ENCODE measurements at places on chromosomes 7 and 10.

DNA sequence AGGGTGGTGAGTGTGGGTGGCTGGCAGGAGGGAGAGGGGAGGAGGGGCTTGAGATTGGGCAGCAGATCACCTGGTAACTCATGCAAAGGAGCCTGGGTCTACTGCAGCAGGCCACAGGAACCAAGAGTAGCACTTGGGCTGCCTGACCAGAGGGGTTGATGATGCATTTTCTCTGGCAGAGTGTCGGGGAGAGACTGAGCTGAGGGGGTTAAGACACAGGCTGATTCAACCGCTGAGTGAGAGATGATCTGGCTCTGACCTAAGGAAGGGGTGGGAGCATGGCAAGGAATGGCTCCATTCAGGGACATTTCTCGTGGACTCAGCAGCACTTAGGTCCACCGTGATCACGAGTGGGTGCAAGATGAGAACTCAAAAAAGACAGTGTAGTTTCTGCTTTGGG is 115.5 kb upstream of the STK17A start:
- no peak for DNase-seq

GRCh38 chr7:2645274-2645868 is 13.6 kb downstream of the TTYH3 start:
- no peak for DNase-seq

GRCh38 chr10:21527598-21528235 is 2.2 kb upstream of the SKIDA1 start:
- peak; percentile 88 for DNase-seq

GRCh38 chr7:86558680-86559501 is 84.8 kb upstream of the GRM3 start:
- no peak for DNase-seq

- DNase-seq, result peak; percentile 76
Measured at GRCh38 chr7:129831424-129832058, 121.2 kb downstream of the UBE2H start.

DNA sequence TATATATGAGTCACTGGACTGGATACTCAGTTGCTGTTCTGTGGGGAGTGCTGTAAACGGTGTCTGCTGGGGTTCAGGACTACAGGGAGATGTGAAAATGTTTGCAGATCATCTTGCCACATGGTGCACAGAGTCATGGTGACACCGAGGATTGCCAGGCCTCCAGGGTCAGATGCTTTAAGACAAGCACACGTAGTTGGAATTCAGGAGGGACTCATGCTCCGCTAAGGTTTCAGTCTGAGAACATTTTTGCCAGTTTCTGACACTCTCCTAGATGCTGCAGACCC is 211.3 kb downstream of the CXCL12 start:
- DNase-seq, result no peak

GRCh38 chr10:10307036-10307435 is 710.6 kb upstream of the CELF2 start:
- DNase-seq, result no peak

DNA sequence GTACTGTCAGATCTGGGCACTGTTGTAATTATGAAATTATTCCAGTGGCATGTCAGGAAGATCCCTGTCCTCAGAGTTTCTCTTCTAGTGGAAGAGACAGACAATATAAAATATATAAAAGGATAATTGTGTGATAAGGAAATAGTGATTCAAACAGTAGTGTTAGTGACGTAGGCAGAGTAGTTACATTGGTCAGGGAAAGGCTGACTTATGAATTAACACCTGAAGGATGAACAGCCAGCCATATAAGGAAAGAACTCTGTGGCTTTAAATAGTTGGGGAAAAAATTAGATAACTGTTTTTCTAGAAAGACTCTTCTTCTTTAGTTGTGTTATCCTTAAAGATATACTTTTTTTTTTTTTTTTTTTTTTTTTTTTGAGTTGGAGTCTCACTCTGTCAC is 37.7 kb downstream of the WAC start:
- DNase-seq, result no peak

DNA sequence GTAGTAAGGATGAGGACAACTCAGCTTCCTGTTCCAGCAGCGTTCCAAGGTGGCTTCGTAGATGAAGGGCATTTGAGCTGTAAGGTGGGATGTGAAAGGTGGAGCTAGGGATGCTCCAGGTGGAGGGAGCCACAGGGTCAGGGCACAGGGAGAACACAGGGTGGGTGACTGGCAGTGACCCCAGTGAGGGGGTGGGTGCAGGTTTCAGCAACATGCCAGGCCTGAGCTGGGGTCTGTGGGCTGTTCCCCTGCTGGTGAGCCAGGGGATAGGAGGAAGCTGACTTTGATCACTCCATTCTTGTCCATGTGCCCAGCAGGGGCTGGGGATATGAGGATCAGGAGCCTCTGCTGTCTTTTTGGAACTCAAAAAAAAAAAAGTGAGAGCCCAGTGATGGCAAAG is 33.2 kb downstream of the CDH23 start:
- no peak for DNase-seq

- DNase-seq, result no peak
Measured at GRCh38 chr7:111982804-111983203, 223.4 kb downstream of the DOCK4 start.

DNA sequence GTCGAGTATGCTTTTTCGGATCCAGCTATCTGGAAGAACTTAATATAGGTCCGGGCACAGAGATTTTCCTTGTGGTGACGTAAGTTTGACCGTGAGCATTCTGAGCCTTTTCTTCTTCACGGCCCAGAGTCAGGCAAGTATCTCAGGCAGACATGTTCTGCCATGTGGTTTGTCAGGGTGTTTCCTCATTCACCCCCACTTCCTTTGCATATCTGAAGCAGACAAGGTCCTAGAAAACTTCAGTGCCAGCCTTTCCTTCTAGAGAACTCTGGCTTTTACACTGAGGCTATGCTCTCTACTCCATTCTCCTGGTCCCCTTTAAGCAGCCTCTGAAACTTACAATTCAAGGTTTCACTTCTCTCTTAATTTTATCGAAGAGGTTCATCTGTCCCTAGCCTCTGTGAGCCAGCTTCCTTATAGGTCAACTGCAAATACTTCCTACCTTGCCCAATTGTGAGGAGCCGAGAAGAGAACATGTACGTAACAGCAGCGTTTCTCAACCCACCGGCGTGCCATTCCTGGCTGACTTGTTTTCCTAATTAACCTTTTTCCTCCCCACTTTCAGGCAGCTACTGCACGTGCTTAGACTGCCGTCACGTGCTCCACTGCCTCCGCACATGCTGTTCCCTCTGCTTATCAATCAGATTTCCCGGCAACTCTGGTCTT is 47.3 kb downstream of the CDCA7L start:
- DNase-seq, result no peak

- no peak for DNase-seq
Measured at GRCh38 chr10:71719042-71719441, 536 bp downstream of the C10orf105 start.

DNA sequence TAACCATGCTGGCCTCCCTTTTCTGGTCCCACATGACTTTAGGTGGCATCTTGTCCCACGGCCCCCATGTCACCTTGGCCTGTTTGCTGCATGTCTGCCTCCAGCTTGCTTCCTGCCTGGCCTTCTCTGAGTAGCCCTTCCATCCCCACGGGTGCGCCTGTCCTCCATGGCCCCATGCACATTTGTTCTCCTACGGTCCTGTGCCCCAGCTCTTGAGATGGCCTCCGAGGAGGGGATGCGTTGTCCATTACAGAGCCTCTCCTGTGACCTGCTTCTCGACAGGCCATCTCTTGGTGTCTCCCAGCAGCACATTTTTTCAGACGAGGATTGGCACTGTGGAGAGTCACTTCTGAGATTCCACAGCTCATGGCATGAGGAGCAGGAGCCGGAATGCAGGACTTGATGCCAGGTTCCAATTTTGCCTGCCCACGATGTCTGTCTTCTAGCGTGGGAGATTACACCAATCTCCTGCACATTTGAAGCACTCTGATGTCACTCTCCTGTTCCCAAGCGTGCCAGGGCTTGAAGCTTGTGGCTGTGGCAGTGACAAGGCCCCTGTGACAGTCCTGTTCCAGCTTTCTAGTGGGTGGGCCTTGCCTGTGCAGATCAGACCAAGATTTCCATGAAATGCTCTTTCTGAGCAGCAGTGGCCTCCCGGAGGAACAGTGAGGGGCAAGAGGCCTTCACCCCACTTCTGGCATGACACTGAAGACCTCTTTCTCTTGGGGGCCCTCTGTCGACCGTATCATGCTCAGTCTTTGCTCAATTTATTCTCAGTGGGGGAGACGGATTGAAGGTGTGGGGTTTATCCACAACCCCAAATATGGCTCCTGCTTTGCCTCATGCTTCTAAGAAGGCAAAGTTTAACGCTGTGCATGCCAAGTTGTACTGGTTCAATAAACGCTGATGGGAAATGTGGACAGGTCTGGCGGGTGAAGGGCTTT is 13.4 kb downstream of the WDFY4 start:
- no peak for DNase-seq

DNA sequence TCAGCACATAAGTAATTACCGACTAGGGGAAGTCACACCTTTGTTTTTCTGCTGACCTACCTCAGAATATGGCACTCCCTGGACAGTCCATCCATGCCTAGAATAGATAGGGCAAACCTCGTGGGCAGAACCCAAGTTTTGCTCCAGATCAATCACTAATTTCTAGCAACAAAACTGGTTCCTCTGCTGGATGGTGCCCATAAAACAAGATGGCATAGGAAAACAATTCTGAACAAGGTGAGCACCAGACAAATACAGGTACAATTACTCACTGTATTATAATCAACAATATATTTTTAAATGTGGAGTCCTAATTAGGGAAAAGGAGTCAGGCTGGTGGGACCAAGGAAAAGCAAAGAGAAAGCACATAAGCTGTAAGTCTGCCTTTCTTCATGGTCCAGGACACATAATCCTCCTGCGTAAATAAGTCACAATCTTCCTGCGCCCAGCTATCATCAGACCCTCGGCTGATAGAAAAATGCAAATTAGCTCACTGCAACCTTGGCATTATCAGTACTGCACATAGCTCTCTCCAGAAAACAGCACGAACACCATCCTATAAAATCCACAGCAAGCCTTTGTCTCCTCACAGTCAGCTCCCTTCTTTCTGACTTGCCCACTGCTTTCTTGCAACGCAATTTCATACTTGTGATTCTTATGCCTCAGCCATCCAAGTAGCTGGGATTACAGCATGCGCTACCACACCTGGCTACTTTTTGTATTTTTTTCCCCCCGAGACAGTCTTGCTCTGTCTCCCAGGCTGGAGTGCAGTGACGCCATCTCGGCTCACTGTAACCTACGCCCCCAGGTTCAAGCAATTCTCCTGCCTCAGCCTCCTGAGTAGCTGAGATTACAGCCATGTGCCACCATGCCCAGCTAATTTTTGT is 15.1 kb downstream of the URGCP start:
- no peak for DNase-seq

DNA sequence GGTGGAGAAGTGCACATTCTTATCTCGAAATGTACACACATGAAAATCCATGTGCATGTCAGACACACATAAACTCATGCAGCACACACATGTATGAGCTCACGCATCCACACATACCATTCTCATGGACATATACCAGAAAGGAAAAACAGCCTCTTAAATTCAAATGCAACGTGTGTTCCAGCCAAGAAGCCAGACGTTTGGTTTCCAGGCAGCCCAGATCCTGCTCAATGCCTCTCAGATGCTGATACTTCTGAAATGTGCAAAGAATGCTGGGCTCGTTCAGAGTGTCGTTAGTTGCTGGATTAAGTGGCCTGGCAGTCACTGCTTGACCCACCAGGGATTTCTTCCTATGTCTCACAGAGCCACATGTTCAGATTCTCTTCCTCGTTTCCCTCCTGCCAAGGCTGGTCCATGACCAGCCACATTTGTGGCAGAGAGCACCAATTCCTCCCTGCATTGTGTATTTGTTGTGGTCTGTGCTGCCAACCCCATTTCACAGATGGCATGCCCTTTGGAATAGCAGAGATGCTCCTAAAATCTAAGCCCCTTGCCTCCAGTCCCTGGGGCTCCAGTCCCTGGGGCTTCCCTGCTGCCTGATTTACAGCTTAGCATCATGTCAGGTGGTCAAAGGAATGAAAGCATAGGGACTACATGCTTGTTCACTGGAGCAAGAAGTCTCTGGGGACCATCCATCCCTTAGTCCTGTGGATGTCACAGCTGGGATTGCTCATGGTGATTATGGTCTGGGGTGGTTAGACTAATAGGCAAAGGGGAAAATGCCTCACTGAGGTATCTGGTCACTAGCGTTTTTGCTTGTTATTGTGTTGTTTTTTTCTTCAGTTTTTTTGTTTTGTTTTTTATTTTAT is 426.6 kb downstream of the PLXNA4 start:
- peak; percentile 65 for DNase-seq

DNA sequence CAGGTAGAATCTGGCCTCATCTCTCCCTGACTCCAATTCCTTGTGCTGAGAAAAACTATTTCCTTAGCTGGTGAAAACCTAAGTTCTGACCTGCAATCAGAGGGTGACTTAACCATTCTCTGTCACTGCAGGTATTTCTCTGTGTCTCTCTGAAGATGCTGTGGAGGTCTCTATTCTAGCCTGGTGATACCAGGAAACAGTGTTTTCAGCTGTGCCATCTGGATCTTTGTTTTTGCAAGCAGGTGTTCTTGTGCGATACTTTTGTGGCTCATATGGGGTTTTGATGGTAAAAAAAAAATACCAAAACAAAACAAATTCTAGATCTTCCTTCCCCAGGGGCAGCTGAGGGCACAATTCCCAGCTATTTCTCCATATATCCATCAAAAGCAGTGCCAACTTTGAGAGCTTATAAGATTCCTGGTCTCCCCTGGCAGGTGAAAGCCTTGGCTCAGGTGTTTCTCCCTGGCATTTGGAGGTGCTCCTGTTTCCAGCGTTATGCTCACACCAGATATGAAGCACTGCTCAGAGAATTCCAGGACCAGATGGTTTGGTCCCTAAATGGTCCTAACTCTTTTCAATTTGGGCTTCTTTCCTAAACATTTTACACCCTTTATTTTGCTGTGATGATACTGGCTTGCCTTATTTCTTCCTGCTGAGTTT is 9.9 kb upstream of the NPVF start:
- DNase-seq, result no peak

DNA sequence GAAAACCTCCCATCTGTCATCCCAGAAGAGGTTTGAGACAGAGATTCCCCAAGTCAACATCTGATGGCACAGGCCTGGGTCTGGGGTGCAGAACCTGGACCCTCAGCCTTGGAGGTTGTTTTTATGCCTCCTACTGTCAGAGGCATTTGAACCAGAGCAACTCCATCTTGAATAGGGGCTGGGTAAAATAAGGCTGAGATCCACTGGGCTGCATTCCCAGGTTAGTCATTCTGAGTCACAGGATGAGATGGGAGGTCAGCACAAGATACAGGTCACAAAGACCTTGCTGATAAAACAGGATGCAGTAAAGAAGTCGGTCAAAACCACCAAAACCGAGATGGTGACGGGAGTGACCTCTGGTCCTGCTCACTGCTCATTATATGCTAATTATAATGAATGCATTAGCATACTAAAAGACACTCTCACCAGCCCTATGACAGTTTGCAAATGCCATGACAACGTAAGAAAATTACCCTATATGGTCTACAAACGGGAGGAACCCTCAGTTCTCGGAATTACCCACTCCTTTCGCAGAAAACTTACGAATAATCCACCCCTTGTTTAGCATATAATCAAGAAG is 92.0 kb downstream of the ITGA8 start:
- DNase-seq, result no peak

DNA sequence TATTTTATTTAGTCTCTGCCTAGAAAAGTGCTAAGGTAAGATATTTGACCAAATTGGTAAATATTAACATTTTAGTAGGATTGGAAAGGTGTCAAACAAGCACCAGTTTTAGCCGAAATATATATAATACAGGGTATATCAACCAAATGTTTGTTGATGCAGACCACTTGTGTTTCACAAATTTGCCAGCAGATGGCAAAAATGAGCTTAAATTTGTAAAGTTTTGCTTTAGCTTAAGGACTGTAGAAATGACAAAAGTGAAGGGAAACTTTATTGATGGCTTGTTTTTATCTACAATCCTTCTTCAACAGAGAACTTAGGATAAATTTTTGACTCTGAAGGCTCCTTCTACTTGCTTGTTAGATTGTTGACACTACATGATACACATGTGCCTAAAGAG is 4.8 kb upstream of the POLR1F start:
- peak; percentile 82 for DNase-seq
